ENCODE measurements at places on chromosomes 7 and 10. TPM values are rescaled to one million over a fixed set of nuclear protein-coding genes. Genes with fewer than 3 reads are reported as not detected.

Gene CALCR
- not detected for polyA plus RNA-seq

Gene FRMD4A
- polyA plus RNA-seq, result 0.12 TPM

Gene DNAJC12
- polyA plus RNA-seq, result not detected

Gene PDE6C
- polyA plus RNA-seq, result not detected

DNA sequence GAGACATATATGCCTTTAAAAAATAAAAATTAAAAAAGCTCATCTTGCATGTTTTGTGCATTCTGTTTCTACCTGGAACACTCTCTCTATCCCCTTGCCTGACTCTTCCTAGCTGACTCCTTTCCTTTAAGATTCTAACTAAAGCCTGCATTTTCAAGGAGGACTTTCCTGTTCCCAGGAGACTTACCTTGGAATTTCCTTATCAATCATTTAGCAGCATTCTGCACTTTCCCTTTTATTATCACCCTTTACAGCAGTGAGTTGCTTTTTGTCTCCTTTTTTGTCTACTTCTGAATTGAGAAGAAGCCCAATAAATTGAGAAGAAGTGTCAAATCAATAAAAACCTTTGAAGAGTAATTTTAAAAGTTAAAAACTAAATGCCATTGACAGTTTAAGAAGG is 142.2 kb upstream of the TMEM196 start:
- no peaks in the 10 kb centered on the region for H3K36me3 ChIP-seq
- no peaks in the 10 kb centered on the region for H3K27me3 ChIP-seq
- H3K27ac ChIP-seq, result no peak overlapping the region
- no peak for DNase-seq
- H3K4me1 ChIP-seq, result no peaks in the 10 kb centered on the region

GRCh38 chr7:121344093-121344492 is 15.3 kb downstream of the WNT16 start:
- no peaks in the 10 kb centered on the region for H3K4me1 ChIP-seq
- no peak overlapping the region for H3K27ac ChIP-seq
- no peak overlapping the region for H3K4me3 ChIP-seq

- H3K27me3 ChIP-seq, result no peaks in the 10 kb centered on the region
- peak; percentile 67 for DNase-seq
Measured at GRCh38 chr7:11557627-11558026, 274.4 kb downstream of the THSD7A start.

- peaks cover 5% of the 10 kb centered on the region for H3K27me3 ChIP-seq
Measured at GRCh38 chr7:150876817-150877526, 24.7 kb downstream of the AOC1 start.

- no peaks in the 10 kb centered on the region for H3K27me3 ChIP-seq
- no peaks in the 10 kb centered on the region for H3K36me3 ChIP-seq
- no peak overlapping the region for H3K4me3 ChIP-seq
Measured at GRCh38 chr7:2969398-2970306, 74.0 kb downstream of the CARD11 start.

DNA sequence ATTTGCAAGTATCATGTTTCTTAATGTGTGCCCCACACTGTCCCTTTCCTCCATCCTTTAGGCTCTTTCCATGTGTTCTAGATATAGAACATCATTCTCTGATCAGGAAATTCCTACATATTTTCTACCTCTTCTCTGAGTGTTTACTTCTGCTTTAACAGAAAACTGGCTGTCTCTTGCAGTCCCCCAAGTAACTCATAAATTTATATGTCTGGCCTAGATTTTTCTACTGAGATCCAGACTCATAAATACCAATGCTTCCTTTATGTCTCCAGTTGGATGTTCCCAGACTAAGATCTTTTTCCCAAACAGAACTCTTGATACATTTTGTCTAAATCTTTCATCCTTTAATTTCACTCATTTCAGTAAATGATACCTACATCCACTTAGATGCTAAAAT is 181.8 kb downstream of the CDK14 start:
- H3K27me3 ChIP-seq, result no peaks in the 10 kb centered on the region
- no peaks in the 10 kb centered on the region for H3K4me1 ChIP-seq
- no peak overlapping the region for H3K27ac ChIP-seq
- DNase-seq, result no peak
- H3K36me3 ChIP-seq, result no peaks in the 10 kb centered on the region

- no peak overlapping the region for H3K27ac ChIP-seq
- no peaks in the 10 kb centered on the region for H3K4me1 ChIP-seq
- DNase-seq, result no peak
- H3K4me3 ChIP-seq, result no peak overlapping the region
- no peaks in the 10 kb centered on the region for H3K36me3 ChIP-seq
Measured at GRCh38 chr10:11104772-11105675, 87.4 kb downstream of the CELF2 start.

DNA sequence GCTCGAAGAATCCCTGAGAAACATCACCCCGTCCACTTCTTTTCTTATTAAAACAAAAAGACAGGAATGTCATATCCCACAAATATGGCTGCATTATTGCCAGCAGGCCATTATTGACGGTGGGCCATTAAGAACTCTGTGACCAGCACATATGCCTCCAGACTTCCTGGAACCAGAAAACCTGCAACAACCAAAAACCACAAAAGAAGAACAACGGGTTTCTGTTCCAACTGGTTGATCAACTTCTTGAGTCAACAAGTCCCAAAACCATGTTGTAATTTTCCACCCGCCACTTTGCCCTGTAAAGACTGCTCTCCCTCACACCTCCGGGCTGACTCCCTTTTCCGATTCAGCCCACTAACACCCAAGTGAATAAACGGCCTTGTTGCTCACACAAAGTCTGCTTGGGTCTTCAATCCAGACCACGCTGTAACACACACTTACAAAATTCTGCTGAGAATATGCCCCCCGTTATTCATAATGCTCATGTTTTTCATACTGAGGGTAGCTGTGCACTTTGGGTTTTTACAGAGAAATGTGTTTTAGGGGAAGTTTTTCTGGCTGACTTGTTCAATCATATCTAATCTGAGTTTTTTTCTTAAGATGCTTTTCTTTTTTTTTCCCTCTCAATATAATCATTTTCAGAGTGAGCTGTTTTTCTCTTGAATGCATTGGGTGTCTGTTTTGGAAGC is 20.7 kb downstream of the ZNF107 start:
- no peaks in the 10 kb centered on the region for H3K4me1 ChIP-seq
- no peak overlapping the region for H3K4me3 ChIP-seq
- peaks cover 95% of the 10 kb centered on the region for H3K36me3 ChIP-seq

DNA sequence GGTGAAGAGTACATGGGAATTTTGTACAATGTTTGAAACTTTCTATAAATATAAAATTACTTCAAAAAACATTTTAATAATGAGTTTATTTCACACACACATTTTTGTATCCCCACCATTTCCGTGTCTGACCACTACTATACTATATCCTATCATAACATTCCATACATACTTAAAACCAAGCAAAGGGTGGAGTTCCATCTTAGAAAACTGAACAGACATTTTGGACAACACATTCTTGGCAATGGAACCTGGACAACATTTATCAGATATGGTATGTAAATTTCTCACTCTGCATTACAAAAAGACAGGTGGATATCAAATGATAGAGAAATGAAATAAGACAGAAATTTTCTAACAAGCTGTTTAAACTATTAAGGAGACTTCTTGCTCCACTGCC is 168.9 kb downstream of the TWIST1 start:
- DNase-seq, result no peak
- no peaks in the 10 kb centered on the region for H3K27me3 ChIP-seq
- H3K4me3 ChIP-seq, result no peak overlapping the region

GRCh38 chr7:83936056-83936708 is 258.4 kb downstream of the SEMA3A start:
- H3K27me3 ChIP-seq, result no peaks in the 10 kb centered on the region
- peak; percentile 36 for DNase-seq
- H3K4me3 ChIP-seq, result no peak overlapping the region
- H3K4me1 ChIP-seq, result peaks cover 15% of the 10 kb centered on the region
- H3K27ac ChIP-seq, result peak overlapping the region; percentile 65

DNA sequence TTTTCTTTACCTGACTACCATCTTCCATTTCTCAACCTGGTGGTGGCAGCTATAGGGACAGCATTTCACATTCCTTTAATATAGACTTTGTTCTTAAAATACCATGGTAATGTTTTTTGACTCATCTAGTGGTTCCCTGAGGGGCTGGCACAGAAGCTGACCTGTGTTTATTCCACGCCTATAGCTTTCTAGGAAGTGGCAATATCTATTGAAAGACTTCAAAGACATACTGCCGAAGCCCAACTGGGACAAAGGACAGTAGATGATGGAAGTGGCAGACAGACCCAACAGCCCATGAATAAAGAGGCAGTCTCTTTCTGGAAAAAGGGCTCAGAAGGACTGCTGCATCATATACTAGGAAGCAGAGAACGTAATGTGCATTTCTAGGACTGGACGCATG is 11.2 kb downstream of the SUN3 start:
- H3K4me3 ChIP-seq, result no peak overlapping the region
- no peaks in the 10 kb centered on the region for H3K36me3 ChIP-seq
- DNase-seq, result no peak
- H3K4me1 ChIP-seq, result no peaks in the 10 kb centered on the region

DNA sequence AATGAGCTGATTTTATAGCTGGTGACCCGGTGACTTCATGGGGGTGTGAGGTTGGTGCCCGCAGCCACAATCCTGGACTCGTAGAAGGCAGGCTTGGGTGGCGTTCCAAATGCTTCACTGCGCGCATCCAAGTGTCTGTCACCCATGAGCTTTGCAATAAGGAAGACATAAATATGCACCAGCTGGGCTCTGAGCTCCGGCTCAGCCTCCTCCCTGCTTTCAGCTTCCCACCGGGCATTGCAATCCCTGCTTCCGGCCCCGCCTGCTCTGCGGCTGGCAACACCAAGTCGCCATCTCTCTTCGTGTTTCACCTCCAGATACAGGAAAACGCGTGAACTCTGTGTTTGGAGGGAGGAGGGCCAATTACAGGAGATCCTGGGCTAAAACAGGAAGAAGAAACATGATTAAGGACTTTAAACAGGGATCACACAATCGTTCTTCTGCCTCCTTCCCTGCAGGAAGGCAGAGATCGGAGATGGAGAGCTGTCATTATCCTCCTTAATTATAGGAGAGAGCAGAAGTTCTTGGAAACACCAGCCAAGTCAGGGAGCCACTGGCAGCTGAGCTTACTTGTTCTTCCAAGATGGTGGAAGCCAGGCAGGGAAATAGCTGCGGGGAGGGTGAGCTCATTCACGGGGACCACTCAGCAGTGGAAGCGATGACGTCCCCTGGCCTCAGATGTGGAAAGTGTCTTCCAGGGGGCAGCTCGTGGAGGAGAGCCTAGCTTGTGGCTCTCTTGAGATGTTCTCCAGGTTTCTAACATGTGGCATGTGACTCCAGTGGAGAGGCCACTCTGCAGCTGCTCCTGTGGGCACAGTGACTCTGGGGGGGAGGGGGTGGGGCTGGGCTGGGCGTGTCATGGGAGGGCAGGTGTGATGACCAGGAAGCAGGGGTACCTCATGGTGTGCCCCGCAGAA is 134.9 kb downstream of the CAMK1D start:
- H3K27me3 ChIP-seq, result no peaks in the 10 kb centered on the region
- H3K27ac ChIP-seq, result no peak overlapping the region
- H3K36me3 ChIP-seq, result no peaks in the 10 kb centered on the region
- H3K4me1 ChIP-seq, result peaks cover 11% of the 10 kb centered on the region
- DNase-seq, result no peak

DNA sequence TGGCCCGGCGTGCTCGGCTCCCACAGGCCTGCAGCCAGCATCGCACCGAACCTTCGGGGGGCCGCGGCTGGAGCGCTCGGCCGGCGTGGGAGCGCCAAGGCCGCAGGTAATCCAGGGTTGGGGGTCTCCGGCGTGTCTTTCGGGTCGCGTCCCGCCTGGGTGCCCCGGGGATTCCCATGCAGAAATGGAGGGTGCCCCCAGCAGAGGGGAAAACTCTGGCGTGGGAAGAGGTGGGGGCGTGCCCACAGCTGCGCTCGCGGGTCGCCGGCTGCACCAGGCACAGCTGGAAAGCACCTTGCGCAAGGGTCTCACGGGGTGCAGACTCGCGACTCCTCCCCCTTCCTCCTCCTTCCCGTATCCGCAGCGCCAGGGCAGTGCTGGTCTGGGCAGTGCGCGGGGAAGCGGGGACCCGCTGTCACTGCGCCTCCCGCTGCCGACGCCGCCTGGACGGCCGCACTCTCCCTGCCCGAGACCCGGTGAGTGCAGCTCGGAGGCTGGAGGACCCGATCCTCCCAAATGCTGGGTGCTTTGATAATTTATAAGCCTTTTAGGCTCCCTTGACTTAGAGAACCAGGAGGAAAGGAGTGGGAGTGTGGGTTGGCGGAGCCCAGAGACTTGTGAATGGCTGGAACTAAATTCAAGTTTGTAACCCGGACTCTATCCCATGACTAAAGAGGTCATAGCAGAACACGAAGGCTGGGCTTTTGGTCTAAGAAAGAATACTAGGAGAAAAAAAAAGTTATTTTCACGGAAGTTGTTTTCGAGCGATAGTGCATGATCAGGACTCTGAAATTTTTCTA is 489 bp downstream of the MAP3K8 start:
- peaks cover 12% of the 10 kb centered on the region for H3K36me3 ChIP-seq
- no peaks in the 10 kb centered on the region for H3K27me3 ChIP-seq
- H3K4me3 ChIP-seq, result peak overlapping the region; percentile 97
- DNase-seq, result peak; percentile 94
- peaks cover 70% of the 10 kb centered on the region for H3K4me1 ChIP-seq
- peak overlapping the region; percentile 98 for H3K27ac ChIP-seq

DNA sequence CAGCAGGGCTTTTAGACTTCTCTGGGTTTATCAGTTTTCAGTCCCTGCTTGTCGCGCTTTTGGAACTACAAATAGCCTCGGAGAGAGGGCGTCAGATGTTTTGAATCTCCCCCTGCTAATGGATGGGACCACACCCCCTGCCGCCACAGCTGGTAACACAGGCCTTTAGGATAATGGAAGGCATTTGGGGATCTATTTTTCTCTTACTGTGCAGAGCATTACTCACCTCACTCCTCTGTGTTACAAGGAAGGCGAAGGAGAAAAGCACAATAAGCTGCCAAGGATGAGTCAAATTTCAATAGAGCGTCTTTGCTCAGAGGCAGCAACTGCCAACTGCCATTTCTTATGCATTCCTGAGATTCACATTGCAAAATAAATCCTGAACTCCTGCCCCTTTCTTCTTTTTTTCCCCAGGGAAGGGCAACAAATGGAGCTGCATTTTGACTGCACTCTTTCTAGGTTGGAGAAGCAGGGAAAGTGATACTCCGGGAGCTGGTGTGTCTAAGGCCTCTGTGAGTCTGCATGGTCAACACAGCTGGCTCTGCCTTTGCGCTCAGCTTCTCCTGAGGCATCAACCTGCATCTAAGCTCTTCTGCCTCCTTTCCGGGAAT is 31.5 kb upstream of the SMNDC1 start:
- no peak overlapping the region for H3K27ac ChIP-seq
- no peaks in the 10 kb centered on the region for H3K27me3 ChIP-seq
- DNase-seq, result no peak
- H3K36me3 ChIP-seq, result no peaks in the 10 kb centered on the region
- H3K4me3 ChIP-seq, result no peak overlapping the region
